Stimulated activated CD4-positive, alpha-beta T cell treated with anti-CD3 and anti-CD28 coated beads, Interleukin-1b, Interleukin-23, amount 100 ng/mL, for 24 hours (primary cell): ENCODE measurements at places on chromosomes 2 and 18.

DNA sequence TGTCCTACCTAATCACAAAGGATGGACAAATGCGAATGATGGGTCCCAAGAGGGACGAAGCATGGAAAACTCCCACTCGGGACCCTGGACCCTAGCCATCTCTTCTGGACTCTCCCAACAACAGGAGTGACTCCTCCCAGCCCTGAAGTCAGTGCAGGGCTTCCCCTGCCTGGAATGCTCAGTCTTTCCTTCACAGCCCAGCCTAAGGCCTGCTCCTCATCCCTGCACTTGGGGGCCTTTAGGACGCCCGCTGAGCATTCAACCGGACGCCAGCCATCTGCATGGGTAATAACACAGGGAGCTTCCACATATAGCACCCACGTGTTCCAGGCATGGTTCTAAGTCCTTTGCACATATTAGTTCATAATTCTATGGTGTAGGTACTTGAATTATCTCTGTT lies 237.5 kb downstream of the KLHL29 start:
- DNase-seq: no peak

DNA sequence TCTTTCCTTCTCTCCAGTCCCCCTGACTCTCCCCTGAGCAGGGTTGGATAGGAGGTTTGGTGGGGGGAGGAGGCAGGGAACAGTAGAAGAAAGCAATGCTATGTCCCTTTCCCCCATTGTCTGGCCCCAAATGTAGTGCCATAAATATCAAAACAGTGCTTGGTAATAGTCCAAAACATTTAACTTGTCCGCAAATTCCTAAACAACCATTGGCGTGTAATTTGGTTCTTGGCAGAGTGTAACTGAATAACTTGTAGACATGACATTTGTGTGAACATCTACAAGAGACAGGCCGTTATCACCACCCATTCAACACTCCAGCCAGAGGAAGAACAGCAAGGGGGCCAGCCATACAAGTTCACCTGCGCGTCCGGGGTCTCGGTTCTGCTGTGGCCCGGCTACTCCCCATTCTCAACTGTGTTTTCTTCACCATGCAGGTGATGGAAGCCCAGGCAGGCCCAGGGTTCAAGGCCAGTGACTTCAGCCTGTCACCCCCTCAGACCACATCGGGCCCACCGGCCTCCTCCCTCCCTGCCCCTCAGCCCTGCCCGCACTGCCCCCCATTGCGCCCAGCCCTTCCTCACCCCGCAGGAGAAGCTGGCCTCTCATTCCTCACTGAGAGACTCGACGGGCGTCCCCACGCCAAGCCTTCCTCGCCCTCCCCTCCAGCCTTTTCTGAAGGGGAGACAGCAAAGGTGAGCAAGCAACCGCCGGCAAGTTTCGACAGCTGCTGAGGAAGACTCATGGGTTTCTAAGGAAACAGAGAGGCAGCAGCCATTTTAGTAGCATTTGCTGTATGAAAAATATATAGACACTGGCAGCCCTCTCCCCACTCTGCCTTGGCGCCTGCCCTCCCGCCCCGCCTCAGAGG lies 699 bp upstream of the RAPGEF4 start:
- DNase-seq: no peak

DNA sequence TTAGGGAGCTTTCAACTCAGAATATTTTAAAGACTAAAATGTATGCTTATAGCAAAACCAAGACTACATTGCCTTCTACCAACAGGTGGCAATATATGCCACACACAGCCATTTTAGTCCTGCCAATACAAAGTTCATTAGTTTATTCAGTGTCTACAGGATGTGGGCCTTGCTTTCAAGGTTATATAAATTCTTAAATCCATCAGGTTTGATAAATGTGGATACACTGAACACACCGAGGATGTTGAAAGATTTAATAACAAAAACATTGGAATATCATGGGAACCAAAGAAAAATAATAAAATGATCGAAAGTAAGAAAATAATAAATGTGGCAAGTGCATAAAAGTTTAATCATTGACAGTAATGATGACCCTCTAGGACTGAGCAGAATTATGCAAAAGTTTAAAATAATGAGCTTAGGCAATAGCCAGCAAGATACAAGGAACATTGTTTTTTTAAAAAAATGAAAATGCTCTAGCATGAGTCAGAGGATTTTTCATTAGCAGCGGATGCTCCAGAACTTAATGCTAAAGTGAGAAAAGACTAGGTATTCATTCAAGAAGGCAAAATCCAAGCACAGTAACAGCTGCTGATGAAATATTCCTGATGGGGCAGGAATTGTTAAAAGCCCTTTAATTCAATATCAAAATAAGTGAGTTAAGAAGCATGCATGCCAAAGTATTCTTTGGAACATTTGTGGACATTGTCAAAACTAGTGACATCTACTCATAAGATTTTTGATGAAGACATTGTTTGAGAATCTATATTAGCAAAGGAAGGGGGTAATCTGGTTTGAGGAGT lies 14.2 kb downstream of the SCN9A start:
- no peak for DNase-seq

DNA sequence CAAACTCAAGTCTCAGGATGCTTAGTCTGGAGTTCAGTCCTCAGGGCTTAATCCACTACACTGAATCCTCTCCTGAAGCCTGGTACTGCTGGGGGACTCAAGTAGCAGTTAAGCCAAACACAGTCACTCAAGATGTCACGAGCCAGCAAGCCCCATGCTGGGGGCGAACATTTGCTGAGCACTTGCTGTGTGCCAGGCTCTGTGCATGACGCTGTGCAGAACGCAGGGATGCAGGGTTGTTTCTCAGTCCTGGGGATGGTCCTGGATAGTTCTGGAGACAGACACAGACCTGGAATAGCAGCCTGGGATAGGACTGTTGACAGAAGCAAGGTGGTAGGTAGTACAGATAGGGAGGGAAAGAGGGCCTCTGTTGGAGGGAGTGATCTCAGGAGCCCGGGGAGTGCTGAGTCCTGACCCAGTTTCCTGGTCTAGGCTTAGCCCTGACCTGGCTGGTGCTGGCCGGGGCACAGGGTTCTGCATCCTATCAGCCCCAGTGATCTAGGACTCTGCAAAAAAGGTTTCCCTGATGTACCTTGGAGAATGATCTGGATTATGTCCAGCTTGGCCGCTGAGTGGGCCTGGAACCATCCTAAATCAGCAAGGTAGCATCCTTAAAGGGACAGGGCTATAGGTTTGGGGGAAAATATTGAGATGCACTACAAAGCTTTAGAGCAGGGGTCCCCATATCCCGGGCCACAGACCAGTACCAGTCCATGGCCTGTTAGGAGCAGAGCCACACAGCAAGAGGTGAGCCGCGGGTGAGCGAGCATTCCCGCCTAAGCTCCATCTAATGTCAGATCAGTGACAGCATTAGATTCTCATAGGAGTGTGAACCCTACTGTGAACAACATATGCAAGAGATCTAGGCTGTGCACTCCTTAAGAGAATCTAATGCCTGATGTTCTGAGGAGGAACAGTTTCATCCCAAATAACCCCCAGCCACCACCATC lies 54.7 kb upstream of the OTOF start:
- no peak for DNase-seq

- DNase-seq: no peak
Measured at GRCh38 chr2:183081911-183082310, 3.4 kb downstream of the DUSP19 start.

DNA sequence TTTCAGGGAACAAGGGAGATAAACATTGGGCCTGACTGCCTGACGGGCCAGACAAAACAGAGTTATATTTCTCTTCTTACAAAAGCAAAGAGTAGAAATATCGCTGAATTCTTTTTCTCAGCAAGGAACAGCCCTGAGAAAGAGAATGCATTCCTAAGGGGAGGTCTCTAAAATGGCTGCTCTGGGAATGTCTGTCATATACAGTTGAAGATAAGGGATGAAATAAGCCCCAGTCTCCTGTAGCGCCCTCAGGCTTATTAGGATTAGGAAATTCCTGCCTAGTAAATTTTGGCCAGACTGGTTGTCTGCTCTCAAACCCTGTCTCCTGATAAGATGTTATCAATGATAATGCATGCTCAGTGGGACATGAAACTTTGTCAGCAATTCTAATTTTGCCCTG lies 134.9 kb upstream of the CNTNAP5 start:
- no peak for DNase-seq

DNA sequence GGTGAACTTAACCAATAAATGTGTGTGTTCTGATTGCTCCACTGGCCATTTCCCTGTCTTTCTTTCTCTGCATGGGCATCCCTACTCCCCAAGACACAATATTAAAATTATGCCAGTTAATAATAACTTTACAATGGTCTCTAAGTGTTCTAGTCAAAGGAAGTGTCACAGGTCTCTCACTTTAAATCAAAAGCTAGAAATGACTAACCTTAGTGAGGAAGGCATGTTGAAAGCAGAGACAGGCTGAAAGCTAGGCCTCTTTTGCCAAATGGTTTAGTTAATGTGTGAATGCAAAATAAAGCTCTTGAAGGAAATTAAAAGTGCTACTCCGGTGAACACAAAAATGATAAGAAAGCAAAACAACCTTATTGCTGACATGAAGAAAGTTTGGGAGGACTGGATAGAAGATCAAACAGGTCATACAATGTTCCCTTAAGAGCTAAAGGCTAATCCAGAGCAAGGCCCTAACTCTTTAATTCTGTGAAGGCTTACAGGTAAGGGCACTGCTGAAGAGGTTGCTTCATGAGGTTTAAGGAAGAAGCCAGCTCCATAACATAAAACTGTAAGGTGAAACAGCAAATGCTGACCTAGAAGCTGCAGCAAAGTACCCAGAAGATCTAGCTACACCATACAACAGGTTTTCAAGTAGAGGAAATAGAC lies 44.0 kb upstream of the ARHGAP15 start:
- no peak for DNase-seq

DNA sequence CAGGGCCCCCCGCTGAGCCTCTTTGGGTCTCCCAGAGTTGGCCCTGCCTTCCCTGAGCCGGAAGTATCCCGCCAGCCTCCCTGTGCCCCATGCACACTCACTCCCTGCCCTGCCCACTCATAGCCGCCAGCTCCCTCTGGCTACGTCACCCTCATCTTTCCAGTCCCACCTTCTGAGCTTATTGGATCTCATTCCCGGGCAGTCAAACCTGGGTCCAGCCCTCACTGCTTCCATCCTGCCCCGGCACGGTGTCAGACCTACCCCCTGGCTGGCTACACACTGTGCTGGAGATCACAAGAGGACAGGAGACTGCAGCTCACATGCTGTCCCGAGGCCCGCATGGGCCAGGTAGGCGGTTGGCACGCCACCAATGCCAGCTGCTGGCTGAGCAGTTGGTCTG lies 147.2 kb downstream of the ASB1 start:
- no peak for DNase-seq

DNA sequence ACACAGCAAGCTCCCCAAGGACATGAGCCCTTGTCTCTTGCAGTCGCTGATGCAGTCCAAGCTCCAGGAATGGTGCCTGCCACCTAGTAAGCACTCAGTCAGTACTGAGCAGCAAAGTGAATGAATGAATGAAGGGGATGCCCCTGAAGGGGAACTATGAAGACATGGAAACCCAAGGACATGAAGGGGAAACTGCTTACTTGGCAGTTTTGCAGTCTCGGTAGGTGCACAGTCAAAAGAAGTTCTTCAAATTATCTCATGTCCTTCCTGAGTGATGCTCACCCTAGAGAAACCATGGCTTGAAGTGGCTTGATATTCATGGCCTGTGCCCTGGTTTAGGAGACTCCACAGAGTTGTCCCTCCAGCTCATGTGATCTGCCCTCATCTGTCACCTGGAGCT lies 102.1 kb upstream of the DLX2 start:
- no peak for DNase-seq

GRCh38 chr2:176508984-176509740 lies 239.9 kb downstream of the MTX2 start:
- no peak for DNase-seq

DNA sequence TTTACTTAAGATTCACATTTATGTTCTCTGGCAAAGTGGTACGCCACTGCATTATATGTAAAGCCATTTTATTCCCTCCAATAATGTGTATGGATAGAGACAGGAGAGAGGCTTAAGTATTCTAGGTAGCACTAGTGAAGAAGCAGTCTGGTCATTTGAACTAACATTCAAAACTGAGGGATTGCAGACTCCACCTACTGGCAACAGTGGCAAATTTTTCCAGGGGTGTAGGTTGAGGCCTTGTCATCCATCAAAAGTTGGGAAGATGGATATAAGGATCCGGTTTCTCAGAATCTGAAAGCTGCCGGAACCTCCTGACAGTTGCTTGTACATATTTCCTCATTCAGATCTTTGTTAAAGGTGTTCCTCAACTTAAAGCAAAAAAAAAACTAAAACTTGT lies 465.5 kb upstream of the FSHR start:
- no peak for DNase-seq

GRCh38 chr2:73202156-73203054 lies at the start of gene NOTO:
Gene NOTO (plus strand): TSS chr2:73202574. CDS start chr2:73202667, 93 bp downstream.
- no peak for DNase-seq

GRCh38 chr2:20122864-20123263 lies 71.4 kb upstream of the LAPTM4A start:
- DNase-seq: no peak

GRCh38 chr2:199431746-199432213 lies 26.0 kb downstream of the SATB2 start:
- no peak for DNase-seq

GRCh38 chr2:127330753-127331152 lies 36.8 kb upstream of the ERCC3 start:
- DNase-seq: no peak

GRCh38 chr2:51706220-51706619 lies 674.3 kb upstream of the NRXN1 start:
- DNase-seq: no peak

GRCh38 chr2:235918876-235919275 lies 249.3 kb downstream of the GBX2 start:
- no peak for DNase-seq

DNA sequence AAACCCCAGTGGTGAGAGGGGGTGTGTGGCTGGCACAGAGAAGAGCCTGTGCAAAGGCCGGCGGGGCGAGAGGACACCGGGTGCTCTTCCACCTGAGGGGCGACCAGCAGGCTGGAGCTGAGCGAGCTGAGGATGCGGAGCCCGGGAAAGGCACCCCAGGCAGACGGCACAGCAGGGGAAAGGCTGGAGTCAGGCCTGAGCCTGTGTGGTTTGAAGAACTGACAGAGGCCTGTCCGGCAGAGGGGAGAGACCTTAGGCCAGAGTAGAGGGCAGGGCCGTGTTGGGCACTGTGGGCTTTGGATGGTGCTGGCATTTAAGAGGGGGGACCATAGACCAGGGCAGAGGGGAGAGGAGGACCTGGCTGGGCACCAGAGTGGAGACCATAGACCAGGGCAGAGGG lies 149.8 kb downstream of the RTP5 start:
- DNase-seq: no peak

DNA sequence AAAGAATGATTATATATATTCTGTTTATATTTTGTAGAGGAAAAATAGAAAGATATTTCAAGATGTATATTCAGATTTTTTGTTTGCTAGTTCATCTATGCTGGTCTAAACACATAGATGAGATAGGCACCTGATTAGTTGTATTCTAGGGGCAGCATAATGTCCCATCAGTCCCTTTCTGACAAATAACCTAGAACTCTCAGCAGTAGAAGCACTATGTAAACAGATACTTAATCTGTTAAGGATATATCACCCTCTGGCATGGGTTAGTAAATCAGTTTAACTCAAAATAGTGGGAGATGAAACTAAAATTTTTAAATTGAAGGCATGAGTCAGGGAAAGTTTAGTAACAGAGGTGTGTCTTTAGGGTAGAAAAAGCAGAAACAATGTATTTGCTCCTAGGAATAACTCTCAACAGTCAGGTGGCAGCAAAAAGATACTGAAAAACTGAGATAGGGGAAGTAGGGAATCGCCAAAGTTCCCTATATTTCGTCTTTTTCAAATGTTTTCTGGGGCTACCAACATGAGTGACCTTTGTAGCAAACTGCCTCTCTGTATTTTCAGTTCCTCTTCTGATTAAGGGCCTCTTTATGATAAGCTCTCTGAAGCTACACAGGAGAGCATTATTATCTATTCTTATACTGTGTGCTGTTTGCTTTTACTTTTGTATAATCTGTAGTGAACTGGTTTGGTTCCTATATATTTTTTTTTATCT lies 5.7 kb downstream of the PPP1R1C start:
- no peak for DNase-seq
